Stimulated activated CD8-positive, alpha-beta memory T cell treated with anti-CD3 and anti-CD28 coated beads, Interleukin-4, amount 100 ng/mL, for 4 hours (primary cell): ENCODE measurements at places on chromosomes 12 and 14.

GRCh38 chr12:3535431-3535841 is 44.4 kb downstream of the PRMT8 start:
- no peak for DNase-seq

DNA sequence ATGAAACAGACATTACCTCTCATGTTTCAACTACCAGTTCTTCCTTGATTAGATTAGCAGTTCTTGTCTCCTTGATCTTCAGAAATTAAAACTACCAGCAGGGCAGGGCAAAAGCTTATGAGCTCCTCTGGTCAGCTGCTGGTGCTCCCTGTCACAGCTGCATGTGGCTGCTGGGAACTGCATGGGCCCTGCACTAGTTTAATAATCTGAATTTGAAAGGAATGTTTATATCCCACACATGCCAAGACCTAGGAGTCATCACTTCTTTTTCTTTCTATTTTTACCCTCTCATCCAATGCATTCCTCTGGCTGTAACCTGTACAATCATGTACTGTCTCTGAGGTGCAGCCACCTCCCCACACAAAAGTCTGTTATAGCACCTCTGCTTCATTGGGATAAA is 73.9 kb downstream of the ARMH4 start:
- no peak for DNase-seq

- DNase-seq = no peak
Measured at GRCh38 chr12:51721282-51721940, 127.1 kb downstream of the FIGNL2 start.

DNA sequence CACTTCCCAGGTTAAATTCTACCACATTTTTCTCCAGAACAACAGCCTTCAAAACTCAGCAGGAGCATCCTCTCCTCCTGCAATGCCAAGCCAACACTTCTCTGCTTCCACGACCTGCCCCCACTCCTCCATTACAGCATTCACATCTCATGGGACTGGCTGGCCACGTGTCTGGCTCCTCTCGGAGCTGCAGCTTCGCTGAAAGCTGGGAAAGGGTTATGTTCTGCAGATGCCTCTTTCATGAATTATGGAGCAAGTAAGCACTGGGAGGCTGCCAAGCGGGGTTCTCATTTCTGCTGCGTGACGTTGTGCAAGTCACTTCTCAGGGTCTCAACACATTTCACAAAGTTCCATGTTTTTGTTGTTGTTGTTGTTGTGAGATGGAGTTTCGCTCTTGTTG is 142.2 kb upstream of the RFLNA start:
- DNase-seq = no peak

- DNase-seq = no peak
Measured at GRCh38 chr12:3085341-3086139, 8.4 kb downstream of the TSPAN9 start.

- no peak for DNase-seq
Measured at GRCh38 chr14:76902591-76902990, 76.4 kb downstream of the LRRC74A start.

GRCh38 chr12:8648576-8649205 is 13.9 kb downstream of the MFAP5 start:
- no peak for DNase-seq

DNA sequence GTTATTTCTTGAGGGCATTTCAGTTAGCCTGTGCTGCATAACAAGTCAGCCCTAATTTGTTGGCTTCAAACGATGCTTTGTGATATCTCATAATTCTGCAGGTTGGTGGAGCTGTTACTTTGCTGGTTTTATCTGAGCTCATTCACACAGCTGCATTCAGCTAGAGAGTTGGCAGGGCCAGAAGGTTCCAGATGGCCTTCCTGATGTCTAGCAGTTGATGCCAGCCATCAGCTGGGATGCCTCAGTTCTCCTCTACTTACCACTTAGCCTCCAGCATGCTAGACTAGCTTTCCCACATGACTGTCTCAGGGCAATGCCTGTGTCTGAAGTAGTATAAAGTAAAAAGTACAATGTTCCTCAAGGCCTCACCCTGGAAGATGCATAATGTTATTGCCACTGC is 130.6 kb downstream of the SLC35F4 start:
- no peak for DNase-seq

GRCh38 chr12:50749459-50749882 is 14.4 kb upstream of the ATF1 start:
- no peak for DNase-seq

DNA sequence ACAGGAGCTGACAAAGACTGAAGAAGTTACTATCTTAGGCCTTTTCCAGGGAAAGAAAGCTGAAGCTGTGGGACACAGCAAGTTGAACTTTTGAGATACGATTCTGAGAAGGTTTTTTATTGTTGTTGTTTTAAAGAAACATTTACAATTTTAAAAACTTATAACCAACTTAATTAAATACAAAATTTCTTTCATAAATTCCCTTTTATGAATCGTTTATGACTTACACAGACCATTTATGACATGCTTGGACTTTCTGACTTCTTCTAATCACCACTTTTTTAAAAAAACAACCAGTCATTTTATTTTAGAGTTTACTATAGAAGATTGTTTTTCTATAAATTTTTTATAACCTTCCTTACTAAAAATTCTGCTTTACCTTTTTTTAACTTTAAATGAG is 68.7 kb downstream of the DHRS2 start:
- no peak for DNase-seq

DNA sequence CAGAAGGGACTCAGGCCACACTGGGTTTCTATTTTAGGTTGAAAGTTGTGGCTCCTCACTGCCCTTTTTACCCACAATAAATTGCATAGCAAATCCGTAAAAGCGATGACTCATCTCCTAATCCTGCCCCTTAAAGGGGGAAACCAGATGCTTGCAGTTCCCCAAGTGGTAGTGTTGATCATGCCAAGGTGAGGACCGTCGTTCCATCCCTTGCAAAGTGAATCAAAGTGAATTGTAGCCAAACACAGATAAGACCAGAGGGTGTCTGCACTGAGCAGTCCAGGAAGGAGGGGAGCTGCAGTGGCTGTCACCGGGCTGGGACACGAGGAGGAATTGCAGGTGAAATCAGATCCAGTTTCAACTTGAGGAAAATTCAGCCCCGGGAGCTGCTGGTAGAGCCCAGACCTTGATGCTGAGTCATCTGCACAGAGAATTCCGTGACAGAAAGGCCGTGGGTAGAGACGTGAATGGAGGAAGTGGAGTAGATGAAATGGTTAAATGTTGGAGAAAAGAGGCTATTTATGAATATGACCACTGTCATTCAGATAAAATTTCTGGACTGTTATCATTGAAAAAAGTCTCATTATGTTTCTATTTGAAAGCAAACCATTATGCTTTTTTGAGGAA is 44.2 kb upstream of the MMP17 start:
- no peak for DNase-seq

DNA sequence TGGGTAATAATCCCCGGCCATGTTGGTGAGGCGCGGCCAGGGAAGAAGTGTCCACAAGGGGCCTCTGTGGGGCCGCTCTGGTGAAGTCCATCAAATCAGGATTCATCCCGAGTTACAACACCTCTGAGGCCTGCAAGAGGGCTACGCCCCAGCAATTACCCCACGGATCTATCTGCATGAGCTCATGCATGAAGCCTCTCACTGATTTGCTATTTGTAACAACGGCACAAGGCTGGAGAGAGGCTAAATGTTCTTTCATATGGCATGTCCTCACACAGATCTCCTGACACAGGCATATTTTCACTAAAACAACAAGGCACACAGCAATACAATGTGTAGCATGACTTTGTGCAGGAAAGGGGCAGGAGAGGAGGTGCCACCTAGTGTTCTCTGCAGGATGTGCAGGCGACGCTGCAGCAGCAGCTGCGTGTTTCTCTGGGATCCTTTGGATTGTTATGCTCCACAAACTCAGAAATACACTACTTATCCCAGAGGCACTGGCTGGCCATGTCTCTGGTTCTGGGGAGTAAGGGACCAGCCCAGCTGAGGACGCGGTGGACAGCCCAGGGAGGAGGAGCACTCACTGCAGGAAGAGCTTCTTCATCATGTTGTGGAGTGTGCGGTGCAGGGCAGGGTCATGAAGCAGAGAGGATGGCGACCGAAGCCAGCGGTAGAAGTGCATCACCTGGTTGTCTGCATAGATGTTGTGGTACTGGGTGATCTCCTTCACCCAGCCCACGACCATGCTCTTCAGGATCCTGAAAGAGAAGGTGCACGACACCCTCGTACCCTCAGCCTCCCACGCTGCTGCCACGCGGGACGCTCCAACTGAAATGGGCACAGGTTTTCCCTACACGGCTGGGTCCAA is 20.2 kb downstream of the P2RX2 start:
- DNase-seq = no peak

GRCh38 chr12:92953747-92954146 is 24.7 kb upstream of the EEA1 start:
- DNase-seq = no peak

- no peak for DNase-seq
Measured at GRCh38 chr12:131279281-131279921, 325.7 kb downstream of the ADGRD1 start.

DNA sequence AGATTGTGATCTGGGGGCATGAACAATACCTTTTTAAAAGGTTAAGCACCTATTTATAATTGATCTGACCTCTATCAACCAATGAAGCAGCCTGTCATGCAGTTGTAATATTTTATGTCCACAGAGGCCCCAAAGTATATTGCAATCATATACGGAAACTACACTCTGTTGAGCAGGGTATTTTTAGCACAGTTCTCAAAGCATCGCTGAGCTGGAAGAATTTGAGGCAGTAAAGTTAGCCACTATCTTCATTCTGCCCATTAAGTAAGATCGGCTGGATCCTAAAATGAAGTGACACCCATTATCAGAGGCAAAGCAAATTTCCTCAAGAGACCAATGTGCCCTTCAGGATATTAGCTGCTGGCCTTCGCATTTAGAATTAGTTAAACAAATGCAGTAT is 47.7 kb upstream of the GRIP1 start:
- no peak for DNase-seq

DNA sequence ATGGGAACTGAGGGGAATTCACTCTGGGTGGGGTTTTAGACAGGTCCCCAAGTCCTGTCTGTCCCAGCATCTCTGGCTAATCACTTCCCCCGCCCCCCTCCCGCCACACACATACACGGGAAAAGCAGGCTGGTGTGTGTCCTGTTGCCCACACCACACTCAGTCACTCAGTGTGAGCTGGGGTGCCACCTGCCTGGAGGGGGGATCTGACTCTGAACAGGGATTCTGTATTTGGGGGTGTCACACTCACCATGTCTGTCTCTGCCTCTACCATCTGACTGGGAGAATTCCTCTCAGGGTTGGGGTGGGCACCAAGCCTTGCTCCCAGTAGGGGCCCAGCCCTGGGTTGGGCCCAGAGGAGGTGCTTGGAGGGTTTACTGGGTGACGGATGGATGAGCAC is 31.1 kb downstream of the SH2B3 start:
- no peak for DNase-seq

- DNase-seq = no peak
Measured at GRCh38 chr12:131499160-131499863, 211.6 kb upstream of the SFSWAP start.

DNA sequence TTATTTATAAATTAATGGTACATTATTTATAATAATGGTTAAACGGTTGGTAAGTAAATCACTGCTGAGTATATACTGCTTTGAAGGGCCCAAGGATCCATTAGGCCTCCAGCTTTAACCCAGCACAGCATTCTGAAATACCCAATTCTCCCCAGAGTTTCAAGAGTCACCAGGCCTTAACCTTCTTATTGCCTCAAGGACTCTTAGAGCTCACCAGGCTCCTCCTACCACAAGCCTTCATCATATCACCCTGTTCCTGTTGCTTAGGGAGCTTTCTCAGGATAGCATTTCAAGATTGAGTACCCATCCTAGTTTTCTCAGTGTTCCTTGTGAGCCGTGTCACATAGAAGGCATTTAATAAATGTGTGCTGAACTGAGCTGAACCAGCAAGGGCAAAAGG is 242.5 kb downstream of the FBXL14 start:
- DNase-seq = no peak

DNA sequence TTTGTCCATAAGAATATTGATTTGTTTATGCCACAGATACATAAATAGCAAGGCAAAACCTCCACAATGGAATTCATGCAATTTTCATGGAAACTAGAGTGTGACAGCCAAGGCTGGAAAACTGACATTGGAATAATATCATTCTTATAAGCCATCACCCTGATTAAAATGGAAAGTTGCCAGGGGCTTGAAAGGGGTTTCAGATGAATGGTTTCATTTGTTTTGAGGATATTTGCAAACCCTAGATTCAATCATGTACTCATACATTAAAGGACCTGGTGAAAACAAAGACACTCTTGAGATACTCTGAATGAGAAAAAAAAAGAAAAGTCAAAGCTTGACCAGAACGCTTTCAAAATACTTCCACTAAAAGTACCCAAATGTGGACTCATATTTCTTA is 205.7 kb downstream of the DIO2 start:
- no peak for DNase-seq

- DNase-seq = no peak
Measured at GRCh38 chr14:55336691-55337090, 65.5 kb downstream of the FBXO34 start.

DNA sequence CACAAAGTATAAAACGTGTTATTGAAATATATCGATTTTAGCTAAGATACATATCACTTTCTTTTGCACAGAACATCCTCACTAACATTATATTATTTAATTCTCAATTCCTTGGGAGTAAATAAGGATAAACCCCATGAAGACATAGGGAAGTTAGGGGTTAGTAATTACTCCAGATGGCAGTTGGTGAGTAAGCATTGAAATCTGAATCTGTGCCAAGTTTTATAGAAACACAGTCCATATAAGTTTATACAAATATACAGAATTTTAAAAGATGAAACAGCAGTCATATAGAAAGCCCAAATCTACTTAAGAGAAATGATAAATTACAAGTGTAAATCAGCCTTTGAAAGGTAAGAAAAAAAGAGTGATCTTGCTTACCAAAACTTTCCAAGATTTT is 200.4 kb upstream of the SYT10 start:
- DNase-seq = no peak

DNA sequence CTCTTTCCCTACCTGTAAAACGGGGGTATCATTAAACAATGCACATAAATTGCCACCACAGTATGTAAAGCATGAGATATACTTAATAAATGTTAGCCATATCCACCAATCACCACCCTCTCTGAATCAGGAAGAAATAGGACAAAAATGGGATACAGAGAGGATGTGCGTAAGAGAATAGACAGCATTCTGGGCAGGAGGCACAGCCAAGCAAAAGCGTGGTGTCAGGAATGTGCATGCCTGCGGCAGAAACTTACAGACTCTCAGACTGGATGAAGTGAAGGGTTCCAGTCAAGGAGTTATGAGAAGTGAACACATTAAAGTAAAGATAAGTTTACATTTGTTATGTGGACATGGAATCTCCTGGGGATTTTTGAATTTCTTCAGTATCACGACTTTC is 121.7 kb upstream of the MDM1 start:
- no peak for DNase-seq

- DNase-seq = no peak
Measured at GRCh38 chr12:106446419-106447092, 89.0 kb downstream of the POLR3B start.

DNA sequence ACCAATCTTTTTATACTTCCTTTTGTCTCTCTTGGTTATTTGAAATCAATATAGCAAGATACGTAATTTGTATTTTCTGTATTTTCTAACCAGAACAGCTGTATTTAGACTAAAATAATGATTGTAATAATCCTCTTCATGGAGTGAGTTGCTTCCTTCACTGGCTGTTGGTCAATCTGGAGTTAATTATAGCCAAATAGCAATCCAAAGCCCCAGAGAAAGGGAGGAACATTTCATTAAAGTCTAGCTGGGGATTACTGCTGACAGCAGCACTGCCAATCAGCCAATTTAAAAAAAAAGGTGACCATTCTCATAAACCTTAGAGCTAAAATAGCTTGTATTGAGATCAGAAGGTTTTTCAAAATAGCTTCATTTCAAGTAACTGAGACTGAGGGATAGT is 118.0 kb downstream of the TRHDE start:
- no peak for DNase-seq

GRCh38 chr14:98931126-98931525 is 340.9 kb downstream of the BCL11B start:
- no peak for DNase-seq
